ENCODE measurements at places on chromosomes 3 and 15.
A peak's percentile ranks its signal among the peaks of the same experiment; 100 is the strongest.

DNA sequence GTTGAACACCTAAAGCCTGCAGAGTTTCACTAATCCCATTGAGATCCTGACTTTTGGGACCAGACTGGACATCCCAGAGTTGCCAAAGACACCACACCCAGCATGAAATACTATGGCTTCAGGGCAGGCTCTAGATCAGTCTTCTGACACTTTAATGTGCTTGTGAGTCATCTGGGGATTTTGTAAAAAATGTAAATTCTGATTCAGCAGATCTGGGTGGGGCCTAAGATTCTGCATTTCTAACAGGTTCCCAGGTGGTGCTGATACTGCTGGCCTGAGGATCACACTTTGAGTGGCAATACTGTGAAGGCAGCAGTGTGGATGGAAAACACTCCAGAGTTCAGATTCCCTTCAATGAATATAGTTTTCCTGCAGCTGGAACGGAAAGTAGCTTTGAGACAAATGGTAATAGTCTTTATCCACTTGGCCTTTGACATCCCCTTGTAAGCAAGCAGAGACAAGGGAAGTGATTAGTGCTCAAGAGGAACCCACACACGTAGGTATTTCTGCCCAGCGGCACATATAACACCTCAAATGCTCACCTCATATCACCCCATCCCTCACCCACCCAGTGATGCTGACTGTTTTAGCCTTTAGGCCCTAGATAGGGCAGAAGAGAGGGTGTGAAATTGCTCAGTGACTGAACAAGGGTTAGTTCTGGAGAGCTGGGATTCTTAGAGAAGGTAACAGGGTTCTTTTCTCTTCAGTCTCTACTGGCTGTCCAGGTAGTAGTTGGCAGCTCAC is 51.5 kb upstream of the GSK3B start:
- peak; percentile 81 for DNase-seq

DNA sequence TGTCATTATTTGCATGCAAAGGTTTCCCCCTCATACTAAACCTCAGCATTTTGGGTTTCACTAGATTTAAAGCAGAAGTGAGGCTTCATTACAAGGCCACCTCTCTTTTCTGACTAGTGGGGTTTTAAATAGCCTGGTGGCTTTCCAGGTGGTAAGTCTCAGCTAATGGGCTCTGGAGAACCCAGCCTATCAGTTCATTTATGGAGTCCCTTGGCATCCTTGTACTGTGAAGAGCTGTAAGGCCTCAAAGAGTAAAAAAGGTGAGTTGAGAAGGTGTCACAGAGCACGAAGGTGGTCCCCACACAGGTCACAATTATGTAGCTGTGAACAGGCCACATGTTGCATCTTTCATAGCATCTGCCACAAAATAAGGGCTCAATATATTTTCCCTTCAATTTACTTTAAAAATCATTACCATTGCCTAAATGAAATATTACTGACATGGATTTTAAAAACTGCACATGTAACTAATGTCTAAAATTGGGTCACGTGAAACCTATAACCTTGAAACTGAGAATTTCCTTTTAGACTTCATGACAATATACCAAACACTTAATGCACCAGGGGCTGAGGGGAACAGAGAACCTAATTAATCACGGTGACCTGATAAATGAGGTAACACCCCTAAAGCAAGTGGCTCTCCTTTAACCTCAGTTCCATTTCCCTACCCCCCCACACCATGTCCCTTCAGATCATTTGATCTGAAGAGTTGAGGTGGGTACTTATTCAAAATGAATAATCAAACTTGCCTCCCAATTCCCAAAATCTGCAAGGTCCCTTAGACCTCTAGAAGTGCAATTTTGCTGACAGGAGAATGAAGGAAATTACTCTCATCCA is 1.3 kb downstream of the NGLY1 start:
- DNase-seq = no peak

DNA sequence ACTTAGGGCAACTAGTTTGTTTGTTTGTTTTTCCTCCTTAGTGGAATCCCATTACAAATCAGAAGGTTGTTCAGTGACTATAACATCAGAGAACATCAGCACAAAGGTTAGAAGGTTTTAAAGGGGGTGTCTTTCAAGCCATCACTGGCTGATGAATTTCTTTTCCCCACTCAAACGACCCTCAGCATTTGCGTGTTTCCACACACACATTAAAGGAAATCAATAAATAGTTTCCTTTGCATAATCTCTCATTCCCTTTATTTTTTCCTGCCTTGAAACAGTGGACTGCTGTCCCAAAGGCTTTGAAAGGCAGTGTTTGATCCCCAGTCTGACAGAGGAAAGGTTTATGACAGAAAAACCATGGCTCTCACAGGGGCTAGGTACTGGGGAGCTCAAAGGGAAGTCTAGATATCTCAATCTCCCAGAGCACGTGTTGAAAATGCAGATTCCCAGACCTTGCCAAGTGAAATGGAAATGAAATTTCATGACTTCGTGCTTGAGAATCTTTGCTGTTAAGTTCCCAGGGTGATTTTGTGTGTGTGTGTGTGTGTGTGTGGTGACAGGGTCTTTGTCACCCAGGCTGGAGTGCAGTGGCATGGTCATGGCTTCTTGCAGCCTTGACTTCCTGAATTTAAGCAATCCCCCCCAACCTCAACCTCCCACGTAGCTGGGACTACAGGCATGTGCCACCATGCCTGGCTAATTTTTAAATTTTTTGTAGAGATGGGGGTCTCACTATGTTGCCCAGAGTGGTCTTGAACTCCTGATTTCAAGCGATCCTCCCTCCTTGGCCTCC is 2.2 kb upstream of the INTS14 start:
- DNase-seq = no peak

DNA sequence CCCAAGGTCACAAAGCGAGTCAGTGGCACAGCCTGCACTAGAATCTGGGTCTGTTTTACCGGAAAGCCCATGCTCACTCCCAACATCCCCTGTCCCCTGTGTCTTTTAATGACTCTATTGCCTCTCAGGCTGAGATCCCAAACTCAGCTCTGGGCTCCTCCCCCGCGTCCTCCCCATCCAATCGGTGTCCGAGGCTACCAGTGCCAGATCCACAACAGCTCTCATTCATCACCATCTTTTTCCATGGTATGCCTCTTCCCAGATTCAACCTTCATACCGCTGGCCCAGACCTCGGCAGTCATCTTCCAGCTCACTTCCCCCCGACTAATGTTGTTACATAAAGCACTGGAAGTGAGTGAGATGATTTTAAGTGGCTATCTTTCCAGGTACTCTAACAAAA is 16.1 kb upstream of the KY start:
- DNase-seq = no peak

DNA sequence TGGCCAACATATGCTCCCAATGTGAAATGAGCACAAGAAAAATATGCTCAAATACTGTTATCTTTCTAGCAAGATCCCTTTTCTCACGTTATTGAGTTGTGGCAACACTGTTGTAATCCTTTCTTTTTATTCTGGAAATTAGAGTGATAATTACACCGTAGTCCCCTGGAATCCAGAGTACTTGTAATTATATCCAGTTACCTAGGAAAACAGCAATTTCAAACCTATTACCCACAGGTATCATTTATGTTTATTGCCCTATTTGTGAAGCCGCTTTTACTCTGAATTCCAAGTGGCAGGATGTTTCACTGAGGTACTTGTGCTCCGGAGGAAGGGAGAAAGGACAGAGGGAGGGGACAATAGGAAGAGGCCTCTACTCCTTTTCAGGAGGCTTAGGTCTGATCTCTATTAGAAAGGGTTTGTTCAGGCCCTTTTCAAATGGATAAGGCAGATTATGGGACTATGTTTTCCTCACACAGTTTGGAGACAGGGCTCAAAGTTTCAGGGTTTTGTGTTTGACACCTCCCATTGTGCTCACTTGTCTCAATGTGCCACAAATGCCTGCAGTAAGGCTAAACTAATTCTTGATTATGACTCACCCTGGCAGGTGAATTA is 646.6 kb downstream of the TUSC7 start:
- no peak for DNase-seq

DNA sequence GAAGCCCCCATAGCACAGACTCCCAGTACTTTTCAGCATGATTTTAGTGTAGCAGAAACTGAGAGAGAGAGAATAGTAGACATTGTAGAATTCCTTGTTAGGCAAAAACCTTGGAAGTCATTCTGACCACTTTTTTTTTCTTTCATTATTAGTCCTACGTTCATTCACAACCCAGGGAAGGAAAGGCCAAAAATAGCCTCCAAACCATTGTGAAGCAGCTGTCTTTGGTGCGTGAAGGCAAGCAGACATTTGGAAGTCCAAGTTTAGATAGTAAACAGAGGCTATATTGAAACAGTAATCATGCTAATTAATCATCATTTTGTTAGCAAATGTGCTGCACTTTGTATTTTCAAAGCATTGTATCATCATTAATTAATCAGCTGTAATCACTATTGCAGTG is 34.5 kb downstream of the CCDC54 start:
- DNase-seq = no peak

DNA sequence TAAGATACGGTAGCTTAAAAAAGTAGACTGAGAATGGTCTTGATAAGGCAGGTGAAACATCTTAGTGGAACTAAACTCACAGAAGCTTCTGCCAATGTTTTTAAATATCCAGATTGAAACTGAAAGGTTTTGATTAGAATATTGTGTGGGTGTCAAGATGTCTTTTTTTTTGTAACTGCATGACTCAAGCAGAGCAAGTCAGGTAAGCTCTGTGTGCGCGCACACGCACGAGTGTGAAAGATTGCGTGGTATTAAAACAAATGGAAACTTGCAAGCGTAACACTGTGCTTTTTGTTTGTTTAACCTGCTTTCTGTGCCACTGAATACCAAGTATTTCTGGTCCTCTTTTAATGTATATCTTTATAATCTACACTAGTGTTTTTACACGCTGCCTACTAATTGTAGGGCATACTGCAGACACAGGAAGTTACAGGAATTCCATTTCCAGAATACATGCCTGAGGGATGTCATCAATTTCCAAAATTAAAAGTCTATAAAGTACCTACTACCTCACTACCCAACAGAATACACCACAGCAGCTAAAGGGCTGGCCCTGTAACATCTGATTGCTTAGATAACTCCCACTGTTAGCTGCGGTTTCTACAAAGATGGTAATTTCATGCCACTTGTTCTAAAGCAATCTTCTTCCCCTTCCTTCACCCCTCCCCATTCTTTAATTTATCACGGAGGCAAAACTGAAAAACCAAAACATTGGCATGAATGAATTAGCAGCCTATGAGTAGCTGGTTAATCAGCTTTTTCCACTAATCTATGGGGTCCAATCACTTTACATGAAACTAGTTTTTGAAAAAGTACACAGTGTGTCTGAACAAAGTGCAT is 472.8 kb downstream of the SHQ1 start:
- DNase-seq = no peak

- DNase-seq = no peak
These were observed 15.3 kb downstream of the LRRC57 start for GRCh38 chr15:42533246-42533645.

DNA sequence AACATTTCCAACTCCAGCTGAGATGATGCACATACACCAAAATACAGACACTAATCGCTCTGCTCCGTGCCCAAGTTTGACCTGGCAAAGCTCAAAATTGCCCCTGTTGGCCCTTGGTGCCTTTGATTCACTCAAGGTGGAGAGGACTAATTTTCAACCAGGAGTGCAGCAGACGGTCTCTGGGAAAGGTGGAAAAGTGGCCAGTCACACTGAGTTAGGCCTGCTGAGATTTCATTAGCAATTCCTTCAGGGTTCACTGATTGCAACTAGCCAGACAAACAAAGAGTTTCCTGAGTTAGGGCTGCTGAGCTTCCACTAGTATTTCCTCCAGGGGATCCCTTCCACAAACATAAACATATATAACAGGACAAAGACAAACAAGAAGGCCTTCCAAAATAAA is 28.7 kb upstream of the LHFPL4 start:
- DNase-seq = no peak

DNA sequence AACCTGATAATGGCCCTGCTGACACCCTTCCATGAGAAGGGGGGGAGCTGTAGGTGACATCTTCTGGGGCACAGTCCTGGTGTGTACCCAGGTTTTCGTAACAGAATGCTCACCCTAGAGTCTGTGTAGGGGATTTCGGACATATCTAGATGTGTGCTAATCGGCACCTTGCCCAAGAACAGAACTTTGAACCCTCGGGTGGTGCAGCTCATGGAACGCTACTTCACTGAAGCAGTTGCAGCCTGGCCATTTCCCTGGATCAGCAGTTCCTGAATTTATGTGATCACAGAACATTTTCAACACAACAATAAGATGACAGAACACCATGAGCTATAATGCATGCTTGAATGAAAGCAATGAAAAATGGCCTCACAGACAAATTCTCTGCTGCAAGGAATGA is 57.5 kb upstream of the MUC13 start:
- no peak for DNase-seq

DNA sequence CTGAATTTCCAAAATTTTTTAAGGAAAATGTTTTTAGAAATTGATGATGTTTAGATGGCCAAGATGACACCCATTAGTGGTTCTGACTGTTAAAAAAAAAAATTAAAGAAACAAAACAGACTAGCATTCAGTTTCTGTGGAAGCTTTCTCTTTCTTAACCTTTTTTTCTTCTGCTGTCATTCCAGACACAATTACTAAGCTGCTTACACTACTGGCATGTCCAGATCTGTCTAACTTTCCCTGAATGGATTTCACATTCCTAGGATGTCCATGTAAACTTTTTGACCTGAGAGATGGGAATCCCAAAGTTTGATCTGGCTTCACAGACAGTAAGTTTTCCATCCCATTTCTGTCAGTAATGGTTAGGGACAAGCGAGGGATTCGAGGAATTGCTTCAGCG is 10.3 kb upstream of the MTMR10 start:
- DNase-seq = no peak

- DNase-seq = peak; percentile 51
These were observed 5.8 kb downstream of the PRKCD start for GRCh38 chr3:53166781-53167291.

DNA sequence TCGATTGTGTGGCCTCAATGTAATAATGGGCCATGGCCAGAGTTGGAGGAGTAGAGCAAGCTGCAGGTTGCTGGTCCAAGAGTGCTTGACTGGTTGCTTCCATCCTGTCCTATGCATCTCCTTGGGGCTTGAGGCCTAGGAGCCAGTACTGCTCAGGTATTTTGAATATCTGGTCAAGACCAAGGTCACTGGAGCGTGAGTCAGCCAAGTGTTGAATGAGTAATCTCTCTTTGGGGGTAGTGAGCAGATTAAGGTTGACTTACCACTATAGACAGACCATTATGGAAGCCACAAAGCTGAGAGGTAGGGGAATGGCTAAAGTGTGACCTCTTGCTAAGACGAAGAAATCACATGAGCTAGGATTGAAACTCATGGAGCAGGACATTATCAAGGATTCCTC is 9.4 kb upstream of the PARP6 start:
- DNase-seq = no peak

- DNase-seq = no peak
These were observed 32.3 kb upstream of the TMCO5A start for GRCh38 chr15:37902126-37902525.

- no peak for DNase-seq
These were observed 238.1 kb upstream of the SETMAR start for GRCh38 chr3:4065085-4065484.

- no peak for DNase-seq
These were observed 12.2 kb downstream of the IL5RA start for GRCh38 chr3:3097958-3098357.

- peak; percentile 28 for DNase-seq
These were observed 768 bp upstream of the SEMA5B start for GRCh38 chr3:123028233-123028828.

- DNase-seq = no peak
These were observed 120.6 kb downstream of the CD47 start for GRCh38 chr3:107969994-107970819.

Data from GM04504 (cell line).